Subcutaneous preadipocyte (primary cell): ENCODE measurements at places on chromosomes 2 and 18. TPM values are rescaled to one million over a fixed set of nuclear protein-coding genes. Genes with fewer than 3 reads are reported as not detected.

CTAGE1 gene
- not detected in 2 replicates for total RNA-seq

CFAP53 gene
- 0.20 and 0.37 TPM in 2 replicates for total RNA-seq

ASNSD1 gene
- total RNA-seq, result 48.9 and 57.3 TPM in 2 replicates

G6PC2 gene
- total RNA-seq, result not detected in 2 replicates

CCNYL1 gene
- 5.9 and 8.0 TPM in 2 replicates for total RNA-seq

AQP4 gene
- total RNA-seq, result not detected in 2 replicates

POTEC gene
- not detected in 2 replicates for total RNA-seq

FAM237A gene
- not detected in 2 replicates for total RNA-seq

PRSS56 gene
- total RNA-seq, result not detected in 2 replicates

PRKCE gene
- 11.8 and 18.8 TPM in 2 replicates for total RNA-seq

POMC gene
- total RNA-seq, result 0.73 and 0.98 TPM in 2 replicates

CRYGC gene
- total RNA-seq, result not detected in 2 replicates
